ENCODE measurements at places on chromosomes 13 and 19. TPM values are rescaled to one million over a fixed set of nuclear protein-coding genes. Genes with fewer than 3 reads are reported as not detected.

ENOX1 gene
- total RNA-seq = 0.11 TPM

- no peak for DNase-seq
These were observed 194.5 kb downstream of the NBEA start for GRCh38 chr13:35136585-35136984.

- DNase-seq = no peak
These were observed 36.8 kb upstream of the MBNL2 start for GRCh38 chr13:97185291-97185690.

WASF3 gene
- total RNA-seq = 0.10 TPM

DNA sequence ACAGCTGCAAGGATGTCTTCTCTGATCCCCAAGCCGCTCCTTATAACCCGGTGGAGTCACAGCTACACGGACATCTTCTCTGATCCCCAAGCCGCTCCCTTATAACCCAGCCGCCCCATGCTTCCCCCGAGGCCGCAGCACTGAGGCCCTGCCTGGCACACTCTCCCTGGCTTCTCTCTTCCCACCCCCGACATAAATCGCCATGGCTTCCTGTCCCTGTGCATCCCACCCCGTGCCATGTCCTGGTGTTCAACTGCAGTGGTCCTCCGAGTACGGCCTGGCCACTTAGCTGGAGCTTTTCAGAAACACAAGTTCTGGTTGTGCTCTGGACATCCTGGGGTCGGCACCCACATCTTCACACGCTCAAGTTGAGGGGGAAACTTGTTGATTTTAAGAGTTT is 60.4 kb downstream of the RASA3 start:
- DNase-seq = no peak

DNA sequence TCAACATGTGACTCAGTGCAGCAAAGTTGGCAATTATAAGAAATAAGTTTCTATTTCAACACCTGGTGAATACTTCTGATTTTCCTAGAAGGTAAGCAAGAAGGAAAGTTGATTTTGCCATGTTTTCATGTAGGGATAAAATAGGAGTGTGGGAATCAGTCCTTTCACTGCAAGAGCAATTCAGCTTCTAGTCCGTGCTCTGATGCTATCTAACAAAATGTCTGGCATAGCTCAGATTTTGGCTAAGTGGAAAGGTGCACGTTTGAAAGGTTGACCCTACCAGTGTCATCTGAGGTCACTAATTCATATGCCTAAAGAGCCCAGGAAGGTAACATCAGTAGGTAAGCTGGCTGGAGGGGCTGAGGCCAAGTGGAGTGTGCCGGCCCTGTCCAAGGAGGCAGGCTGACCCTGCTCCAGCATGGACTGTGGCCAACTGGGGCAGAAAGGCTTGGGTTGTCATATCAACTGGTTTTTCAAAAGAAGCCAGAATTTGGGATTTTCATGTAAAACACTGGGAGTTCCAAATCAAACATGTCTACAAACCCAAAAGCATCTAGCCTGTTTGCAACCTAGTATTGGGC is 38.9 kb upstream of the MEDAG start:
- DNase-seq = no peak

DNA sequence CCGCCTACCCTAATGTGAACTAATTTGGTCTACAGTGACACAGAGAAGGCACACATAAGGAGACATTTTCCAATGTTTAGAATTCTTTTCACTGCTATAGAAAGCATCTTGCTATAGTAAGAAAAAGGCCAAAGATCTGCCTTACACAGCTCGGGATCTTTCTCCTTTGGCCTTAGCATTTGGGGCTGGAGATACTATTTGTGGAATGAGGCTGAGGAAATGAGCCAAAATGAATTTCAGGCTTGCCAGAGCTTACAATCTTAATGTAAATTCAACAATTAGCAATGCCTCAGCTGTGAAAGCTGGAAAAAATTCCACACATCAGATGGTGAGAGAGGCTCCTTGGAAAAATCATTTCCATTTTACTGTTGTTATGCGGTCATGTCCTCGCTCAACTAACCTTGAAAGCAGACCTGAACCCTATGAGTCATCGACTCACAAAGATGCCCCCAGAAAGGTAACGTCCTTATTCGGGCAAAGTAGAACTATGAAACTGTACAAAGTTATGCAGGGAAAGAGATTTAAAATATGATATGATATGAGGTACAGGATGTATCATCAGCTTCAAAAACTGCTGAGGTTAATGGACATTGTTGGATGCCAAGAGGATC is 324.5 kb upstream of the NBEA start:
- DNase-seq = no peak

GRCh38 chr13:106183410-106184065 is 351.9 kb downstream of the EFNB2 start:
- no peak for DNase-seq

DNA sequence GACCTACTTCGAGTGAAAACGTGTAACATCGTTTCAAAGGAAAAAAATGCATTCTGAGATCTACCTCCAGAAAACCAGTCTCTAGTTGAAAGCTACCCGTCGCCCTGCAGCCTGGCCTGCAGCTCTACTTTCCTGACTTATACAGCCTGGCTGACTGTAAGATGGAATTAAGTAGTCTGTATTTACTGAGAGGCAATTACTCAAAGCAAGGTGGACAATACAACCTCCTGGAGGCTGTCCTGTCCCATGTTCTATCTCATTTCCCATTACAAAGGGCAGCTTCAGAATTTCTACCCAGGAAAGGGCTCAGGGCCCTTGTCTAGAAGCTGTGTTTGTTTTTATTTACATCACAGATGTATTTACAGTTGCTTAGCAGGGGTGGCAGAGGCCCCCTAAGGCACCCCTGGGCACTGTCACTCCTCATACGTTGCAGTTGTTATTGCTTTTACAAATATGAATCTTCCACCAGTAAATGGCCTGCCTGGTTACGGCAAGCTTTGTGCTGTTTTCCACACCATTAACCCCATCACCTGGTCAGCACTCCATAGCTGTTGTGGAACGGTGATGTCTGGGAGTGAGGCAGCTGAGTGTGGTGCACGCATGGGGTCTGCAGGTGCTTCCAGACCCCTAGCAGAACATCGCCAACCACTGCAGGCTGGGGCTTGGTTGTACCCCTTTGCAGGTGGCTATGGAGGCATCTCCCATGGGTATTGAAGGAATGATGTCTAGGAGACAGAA is 46.3 kb upstream of the MTIF3 start:
- no peak for DNase-seq

DNA sequence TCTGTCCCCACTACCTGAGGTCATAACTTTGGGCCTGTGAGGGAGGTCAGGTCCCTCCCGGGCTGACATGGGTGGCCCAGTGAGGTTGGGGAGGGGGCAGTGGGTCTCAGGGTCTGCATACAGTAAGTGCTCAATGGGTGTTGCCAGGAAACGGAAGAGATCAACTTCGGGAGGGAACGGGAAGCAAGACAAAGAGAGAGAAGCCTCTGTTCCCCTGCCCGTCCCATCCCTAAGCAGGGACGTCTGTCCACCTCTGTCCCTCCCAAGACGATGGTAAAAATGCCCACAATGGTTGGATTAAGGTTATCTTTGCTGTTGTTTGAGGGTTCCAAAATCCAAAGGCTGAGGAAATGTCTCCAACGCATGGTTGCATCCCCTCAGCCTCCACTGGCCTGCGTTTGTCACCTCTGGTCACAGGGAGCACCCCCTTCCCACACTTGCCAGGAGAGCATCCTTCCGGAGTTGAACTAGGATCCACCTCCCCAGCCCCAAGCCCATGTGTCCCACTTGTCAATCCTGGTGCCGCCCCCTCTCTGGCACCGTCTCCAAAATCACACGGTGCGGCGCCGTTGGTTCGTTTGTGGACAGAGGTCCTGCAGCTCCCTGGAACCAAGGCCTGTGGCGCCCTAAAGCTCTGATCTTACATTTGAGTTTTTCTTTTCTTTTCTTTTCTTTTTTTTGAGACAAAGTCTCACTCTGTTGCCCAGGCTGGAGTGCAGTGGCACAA is 774 bp upstream of the HOMER3 start:
- DNase-seq = no peak

DNA sequence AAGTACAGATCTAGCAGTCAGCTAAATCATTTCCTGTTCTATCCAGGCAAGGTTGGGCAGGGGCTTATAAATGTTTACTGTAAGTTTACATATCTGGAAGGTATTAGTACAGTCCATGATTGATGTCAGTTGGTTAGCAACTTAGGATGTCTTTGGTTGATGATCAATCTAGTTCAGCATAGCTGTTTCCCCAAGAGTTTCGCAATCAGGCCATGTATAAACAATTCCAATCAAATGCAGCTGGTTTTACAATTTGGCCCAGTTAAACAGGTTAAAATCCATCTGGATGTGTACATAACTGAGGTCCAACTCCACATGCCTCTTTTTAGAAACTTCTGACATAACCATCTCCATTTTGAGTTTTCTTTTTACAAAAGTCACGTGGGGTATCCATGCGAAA is 6.9 kb downstream of the ZNF221 start:
- DNase-seq = no peak

DNA sequence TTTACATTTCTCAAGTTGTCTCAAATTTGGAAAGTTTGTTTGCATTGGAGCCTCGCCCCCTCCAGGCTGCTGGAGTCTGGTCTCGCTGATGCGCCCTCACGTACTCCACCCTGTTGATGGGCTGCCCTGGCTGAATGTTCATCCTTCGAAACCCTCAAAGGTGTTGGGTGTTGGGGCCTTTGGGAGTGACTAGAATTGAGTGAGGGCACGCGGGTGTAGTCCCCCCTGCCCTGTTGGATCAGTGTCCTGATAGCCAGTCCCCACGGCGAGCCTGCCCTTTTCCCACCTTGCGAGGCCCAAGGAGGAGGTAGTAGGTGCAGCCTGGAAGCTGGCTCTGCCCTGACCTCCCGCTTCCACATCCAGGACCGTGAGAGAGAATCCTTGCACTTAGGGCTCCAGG is 14.8 kb downstream of the TFDP1 start:
- DNase-seq = no peak

DNA sequence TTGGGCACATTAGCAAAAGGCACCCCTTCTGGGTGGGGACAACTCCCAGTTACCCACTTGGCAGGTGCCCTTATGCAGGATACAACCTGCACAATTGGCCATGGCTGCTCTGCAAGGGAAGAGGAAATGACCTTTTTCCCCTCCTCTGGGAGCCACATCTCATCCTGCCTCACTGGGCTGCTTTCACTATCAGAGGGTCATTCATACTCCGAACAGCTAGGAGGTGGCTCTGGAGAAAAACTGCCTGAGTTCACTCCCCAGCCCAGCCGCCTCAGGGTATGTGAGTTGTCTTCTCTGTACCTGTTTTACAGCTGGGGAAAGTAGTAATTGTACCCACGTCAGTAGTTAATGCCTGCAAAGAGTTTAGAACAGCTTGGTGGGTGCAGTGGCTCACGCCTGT is 7.1 kb upstream of the ACTN4 start:
- no peak for DNase-seq

DNA sequence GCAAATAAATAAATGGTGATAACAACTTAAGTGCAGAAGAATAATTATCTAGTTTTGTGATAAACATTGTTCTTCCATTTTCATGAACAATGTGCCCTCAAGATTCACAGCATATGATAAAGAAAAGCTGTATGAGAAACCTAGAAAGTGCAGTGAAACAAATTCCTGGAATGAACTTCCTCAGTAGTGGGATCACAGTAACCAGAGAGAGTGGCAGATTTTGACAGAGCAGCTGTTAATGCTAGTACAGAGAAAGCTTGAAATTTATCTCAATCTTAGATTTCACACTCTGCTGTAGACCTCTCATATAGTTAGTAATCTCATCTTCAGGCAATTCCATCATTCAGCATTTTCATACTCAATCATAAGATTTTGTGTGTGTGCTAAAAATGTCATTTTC is 664.9 kb downstream of the PCDH9 start:
- DNase-seq = no peak

- no peak for DNase-seq
These were observed 41.3 kb upstream of the RCBTB2 start for GRCh38 chr13:48574041-48574796.

ARHGAP33 gene
- 19.3 TPM for total RNA-seq

DNA sequence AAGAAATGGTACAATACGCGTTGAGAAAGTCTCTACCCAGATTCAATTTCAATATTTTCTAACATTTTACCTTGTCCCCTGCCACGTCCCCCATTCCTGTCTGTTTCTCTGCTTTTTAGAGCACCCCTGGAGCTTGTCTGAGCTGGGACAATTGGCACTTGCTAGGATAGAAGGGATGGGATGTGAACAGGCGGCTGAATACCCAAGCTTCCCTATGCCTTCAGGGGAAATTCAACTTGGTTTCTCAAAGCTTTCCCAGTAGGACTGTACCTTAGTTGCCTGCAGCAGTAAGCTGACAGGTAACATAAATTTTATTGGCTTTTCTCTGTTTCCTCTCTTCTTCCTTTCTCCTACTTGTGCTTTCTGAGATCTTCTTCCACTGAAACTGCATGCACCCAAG is 1663.3 kb downstream of the EFNB2 start:
- no peak for DNase-seq
